Stimulated activated CD4-positive, alpha-beta T cell treated with anti-CD3 and anti-CD28 coated beads, Interleukin-12 subunit alpha, Interleukin-12 subunit beta, amount 100 ng/mL, for 4 hours (primary cell): ENCODE measurements at places on chromosomes 6 and 20.
A peak's percentile ranks its signal among the peaks of the same experiment; 100 is the strongest.

GRCh38 chr6:36142971-36143838, 12.9 kb downstream of the MAPK13 start:
- no peak for DNase-seq

DNA sequence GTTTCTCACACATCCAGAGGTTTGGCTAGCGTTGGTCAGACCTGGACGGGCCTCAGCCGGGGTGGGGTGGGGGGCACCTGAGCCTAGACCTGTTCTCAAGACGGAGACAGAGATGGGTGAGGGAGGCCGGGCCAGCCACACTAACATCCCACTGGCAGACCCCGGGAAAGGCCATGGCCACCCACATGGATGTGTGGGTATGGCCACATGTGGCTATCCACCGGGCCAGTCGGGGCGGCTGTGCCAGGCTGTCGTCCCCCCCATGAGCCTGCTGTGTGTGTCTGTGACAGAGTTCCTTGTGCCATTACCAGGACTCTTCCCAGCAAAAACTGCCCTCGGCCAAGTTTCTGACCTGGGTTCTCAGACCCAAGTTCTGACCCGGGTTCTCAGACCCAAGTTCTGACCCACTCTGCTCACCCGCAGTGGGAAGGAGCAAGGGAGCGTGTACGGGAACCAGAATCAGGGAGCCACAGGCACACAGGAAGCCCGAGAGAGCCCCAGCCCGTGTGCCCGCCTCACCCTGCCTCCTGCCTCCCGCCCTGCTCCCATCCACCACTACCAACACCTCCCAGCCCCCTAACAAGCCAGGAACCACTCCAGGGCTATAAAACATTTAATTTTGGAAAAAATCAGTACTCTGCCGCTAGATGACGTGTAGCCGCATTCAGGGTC, 255.5 kb downstream of the TAF4 start:
- no peak for DNase-seq

GRCh38 chr20:53413186-53413631, 180.4 kb downstream of the ZNF217 start:
- DNase-seq = peak; percentile 34

DNA sequence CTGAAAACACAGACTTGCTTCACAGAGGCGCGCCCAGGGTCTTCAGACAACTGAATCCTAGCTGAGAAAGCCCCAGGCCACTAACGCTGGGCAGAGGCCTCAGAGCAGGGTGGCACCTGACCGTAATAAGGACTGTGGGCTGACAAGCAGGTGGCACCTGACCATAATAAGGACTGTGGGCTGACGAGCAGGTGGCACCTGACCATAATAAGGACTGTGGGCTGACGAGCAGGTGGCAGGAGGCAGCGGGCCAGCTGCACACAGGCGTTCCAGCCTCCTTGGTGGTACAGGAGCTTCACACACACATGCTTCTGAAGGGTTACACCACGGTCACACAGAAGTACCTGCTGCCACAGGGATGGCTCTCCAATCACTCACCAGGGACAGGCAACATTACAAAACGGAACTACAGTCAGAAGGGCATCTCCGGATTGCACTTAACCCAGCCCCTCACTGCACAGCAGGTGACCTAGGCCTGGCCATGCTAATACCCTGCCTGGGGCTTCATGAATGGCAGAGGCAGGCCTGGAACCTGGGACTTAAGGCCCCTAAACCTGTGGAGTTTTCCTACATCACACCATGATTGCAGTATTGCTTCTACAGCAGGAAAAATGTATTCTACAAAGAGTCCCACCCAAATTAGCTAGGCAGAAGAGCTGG, 50.8 kb downstream of the PSMG4 start:
- no peak for DNase-seq

DNA sequence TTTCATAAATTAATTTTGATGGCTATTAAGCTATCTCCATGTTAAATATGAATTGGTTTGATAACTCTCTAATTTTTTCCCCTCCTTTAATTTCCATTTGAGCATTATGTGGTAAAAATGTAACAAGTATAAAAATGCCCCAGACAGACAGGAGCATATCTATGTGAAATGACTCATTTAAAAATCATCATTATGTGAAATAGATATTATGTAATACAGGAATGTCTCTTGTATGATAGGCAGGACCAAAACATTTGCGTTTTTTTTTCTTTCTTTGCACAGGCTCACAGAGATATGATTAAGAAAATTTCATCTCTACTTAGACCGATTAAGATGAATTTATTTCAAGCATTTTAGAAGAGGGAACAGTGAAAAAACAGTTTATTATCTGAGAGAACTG, 95.8 kb downstream of the AKAP7 start:
- no peak for DNase-seq

DNA sequence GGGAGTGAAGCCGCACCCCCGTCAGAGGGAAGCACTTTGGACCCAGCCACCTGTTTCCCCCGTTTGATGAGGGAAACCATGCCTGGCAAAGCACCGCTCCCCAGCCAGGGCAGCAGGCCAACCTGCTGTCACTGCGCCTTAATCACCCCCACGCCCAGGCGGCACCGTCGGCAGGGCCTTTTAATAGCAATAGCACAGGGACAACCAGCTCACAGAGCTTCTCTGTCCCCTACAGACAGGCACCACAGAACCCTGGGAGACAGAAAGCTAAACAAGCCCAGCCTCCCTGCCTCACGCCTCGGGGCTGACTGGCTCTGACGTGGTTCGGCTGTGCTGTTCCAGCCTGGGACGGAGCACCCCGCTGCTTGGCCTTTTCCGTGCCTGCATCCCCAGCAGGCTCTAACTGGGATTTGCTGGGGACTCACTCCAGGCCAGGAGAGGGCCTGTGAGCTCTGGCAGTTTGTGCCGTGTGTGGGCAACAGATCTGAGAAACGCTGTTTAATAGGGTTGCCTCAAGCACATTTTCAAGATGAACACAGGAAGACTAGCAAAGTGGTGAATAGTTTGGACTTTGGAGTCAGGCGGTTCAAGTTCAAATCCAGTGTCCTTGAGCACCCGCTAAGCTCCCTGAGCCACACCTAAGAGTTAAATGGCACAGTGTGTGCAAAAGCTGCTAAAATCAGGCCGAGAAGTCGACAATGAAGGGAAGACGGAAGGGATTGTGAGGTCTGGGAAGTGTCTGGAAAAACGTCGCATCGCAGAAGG, 223.8 kb downstream of the NRN1 start:
- no peak for DNase-seq

DNA sequence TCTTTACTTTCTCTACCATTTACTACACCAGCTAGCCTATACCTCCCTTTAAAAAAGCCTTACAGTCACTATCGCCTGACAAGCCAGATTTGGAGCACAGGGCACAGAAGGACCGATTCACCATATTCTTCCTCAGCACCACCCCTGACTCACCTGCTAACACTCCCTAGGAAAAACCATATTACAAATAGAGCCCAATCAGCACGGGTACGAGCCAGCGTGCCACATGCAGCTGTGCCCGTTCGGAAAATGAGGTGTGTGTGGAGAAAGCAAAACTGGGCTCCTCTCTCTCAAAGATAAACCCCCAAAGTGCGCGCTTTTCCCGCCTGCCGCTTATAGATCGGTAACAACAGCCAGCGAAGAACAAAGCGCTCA, 1.2 kb downstream of the SYNCRIP start:
- no peak for DNase-seq
